NCI-H1694 treated with DMSO at 0.1 percent for 48 hours (cell line): ENCODE measurements at places on chromosomes 7 and 10.

DNA sequence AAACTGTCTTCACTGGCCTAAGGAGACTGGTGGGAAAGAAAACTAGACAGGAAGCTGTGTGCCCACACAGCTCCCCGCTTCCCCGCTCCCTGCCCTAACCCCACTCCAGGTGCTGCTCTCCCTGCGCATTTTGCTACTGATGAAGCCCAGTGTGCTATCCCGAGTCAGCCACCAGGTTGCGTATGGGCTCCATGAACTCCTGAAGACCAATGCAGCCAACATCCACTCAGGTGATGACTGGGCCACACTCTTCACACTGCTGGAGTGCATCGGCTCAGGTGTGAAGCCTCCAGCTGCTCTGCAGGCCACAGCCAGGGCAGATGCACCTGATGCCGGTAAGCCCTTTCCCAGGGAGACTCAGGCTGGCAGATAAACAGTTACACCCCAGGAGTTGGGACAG is 20.3 kb upstream of the NFKB2 start:
- no peak for DNase-seq

DNA sequence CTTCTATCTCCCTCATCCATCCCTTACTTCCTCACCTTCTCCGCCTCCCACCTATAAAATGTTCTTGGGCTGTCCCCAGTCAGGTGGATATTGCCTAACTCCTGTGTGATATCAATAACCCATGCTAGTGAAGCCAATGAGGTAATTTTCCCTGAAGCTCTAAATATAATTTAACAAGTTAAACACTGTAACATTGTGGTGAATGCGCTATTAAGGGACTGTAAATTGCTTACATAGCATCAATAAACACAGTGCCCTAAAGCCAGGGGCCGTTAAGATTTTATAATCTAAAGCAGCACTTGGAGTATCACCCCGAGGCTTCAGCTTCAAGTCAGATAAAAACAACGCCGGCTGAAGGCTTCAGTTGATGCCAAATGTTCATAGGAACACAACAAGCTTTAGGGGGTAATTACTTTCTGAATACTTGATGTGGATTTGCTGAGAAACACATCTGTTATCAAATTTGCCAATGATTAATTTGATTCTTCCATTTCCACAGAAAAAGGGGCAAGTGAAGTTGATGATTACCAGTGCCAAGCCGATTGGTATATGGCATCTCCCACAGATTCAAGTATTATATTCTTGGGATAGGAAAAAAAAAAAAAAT is 138.4 kb downstream of the CREB5 start:
- no peak for DNase-seq

DNA sequence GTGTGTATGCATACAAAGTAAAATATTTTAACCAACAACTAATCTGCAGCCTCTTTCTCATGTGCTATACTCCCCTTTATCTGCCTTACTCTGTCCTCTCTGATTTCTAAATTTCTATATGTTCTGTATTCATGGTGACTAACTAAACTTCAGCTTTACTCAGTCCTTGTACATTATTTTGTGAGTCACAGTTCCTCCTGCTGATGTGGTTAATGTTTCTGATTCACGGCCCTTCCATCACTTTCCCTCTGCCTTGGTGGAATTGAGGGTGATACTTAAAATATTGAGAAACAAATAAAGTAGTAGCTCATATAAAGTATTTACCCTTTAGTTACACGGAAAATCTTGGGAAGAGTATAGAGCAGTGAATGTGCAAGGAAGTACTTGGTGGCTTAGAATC is 899.1 kb upstream of the ZWINT start:
- DNase-seq: no peak

GRCh38 chr10:124283215-124283948 is 135.3 kb downstream of the OAT start:
- no peak for DNase-seq

- DNase-seq: no peak
Measured at GRCh38 chr7:1170741-1171501, 10.9 kb upstream of the ZFAND2A start.

DNA sequence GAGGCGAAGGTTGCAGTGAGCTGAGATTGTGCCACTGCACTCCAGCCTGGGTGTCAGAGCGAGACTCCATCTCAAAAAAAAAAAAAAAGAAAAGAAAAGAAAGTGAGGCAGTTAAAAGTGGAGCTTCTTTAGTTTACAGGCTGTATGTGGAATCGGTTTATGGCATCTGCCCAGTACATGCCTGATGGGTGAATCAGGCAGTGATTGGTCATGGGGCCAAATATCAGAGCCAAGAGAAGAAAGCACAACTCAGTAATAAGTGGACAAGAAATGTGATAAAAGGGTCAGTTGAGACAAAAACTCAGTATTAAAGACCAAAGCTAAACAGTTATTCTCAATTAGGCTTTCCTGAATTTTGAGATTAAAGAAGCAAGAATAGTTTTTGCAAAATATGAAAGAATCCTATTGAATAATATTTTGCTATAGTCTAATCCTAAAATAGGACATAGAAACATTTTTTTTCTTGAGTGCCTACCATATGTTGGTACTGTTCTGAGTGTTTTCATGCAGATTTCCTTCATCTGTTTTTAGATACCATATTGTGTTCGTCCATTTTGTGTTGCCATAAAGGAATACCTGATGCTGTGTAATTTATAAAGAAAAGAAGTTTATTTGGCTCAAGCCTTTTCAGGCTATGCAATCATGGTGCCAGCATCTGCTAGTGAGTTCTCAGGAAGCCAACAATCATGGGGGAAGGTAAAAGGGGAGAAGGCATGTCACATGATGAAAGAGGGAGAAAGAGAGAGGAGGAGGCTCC is 14.4 kb downstream of the CDC14C start:
- no peak for DNase-seq

DNA sequence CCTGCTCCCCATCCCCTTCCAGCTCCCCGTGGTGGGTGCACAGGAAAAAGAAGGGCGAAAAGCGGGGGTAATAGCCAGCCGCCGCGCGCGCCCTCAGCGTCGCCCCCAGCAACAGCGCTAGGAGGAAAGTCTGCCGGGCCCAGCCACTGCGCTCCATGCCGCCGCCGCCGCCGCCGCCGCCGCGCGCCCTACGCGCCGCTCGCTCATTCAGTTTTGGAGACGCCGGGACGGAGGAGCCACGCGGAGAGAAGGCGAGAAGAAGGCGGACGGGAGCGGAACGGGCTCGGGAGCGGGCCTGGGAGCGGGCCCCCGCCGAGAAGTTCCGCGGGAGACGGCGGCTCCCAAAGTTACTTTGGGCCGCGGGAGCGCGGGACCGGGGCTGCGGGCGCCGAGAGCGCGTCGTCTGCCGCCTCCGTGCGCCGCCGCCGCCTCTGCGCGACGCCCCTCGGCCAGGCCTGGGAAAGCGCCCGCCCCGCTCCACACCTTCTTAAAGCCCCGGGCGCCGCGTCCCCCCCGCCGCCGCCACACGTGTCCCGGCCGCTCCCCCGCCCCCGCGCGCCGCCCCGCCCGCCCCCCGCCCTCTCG is at the start of gene RELN:
Gene RELN (minus strand): TSS at position 459 of the 585 bp plus-strand sequence. CDS start 302 bp downstream, at position 157.
- peak; percentile 49 for DNase-seq

DNA sequence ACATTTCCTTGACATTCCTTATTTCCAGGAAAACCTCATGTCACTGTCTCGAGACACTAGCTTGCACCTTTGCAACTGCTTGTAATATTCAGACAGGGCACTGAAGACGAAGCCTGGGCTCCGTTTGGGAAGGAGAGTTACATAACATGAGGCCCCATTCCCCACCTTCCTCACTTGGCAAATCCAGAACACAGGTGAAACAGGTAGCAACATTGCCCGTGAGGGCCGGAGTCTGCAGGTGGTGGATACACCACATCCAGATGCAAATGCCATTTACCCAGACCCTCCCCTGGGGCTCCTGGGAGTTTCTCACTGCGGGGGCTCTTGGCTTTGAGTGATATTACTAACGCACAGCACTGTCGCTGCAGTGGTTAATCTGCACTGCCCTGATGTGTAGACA is 491.0 kb downstream of the PTPRN2 start:
- DNase-seq: no peak

DNA sequence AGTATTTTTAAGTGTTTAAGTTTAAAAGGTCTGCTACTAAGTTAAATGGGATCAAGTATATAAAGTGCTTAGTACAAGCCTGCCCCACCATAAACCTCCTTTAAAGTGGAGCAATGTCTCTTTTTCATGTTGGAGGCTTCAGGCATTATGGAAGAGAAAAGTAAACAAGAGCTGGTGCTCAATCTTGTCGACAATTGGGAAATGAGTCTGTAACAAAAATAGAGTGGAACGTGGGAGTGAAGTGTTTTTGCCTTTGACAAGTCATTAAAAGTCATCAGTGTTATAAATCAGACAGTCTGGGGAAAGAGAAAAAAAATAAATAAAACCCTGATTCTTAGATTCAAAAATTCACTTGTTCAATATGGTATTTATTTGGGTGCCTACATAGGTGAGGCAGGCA is 44.7 kb downstream of the DNAJC12 start:
- DNase-seq: no peak

DNA sequence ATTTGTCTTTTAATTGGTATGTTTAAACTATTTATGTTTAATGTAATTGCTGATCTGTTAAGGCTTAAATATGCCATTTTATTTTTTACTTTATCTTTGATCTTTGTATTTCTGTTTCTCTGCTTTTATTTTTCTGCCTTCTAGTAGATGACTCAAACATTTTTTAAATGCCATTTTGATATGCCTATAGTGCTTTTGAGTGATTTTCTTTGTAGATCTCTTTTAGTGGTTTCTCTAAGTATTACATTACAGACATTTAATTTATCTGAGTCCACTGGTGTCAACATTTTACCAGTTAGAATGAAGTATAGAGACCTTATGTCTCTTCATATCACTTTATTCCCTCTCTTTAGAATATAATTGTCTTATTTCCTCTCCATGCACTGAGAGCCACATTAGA is 32.7 kb downstream of the IL6 start:
- DNase-seq: no peak

DNA sequence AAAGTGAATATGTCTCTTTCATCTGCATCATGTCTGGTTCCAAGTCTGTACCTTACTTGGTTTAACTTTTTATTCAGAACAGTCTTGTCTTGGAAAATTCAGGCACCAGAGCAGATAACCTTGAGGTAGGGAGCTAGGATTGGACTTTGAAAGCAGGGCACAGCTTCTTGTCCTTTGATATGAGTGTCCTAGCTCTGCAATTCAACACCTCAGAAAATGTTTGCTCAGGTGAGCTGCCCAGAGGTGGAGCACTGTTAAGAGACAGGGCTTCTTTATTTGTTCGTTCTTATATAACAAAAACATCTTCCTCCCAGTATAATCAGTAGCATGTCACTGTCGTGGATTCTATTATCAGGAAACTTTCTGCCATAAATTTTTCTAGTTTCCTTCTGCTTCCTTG is 118.3 kb downstream of the LRRC4 start:
- no peak for DNase-seq

DNA sequence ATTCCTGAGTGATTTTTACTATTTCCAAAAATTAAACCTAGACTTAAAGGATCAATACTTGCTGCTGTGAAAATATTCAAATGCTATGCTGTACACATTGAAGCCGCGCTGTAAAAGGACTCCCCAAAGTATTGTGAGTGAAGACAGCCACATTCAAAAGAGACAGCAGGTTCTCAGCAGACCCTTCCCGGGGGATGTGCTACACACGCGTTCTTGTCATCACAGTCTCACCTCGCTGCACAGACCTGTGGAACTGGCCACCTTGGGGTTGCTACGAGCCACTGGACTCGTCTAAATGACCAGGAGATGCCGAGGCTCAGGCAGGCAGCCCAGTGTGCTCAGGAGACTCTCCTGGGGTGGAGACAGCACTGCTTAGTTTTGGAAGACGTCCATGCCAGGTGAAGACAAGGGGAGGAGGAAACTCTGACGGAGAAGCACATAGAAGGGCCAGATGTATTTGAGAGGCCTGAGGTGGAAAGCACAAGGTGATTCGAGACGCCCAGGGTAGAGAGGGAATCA is 367.7 kb upstream of the SHH start:
- DNase-seq: no peak

DNA sequence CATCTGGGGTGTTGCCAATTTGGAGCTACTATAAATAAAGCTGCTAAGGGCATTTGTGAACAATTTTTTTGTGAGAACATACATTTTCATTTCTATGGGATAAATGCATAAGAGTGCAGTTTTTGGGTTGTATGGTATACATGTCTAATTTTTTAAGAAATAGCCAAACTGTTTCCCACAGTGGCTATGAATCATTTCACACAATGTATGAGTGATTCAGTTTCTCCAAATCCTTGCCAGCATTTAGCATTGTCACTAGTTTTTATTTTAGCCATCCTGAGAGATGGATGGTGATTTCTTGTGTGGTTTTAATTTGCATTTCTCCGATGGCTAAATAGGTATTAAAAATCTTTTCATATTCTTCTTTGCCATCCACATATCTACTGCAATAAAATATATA is 105.3 kb downstream of the AMPH start:
- no peak for DNase-seq

DNA sequence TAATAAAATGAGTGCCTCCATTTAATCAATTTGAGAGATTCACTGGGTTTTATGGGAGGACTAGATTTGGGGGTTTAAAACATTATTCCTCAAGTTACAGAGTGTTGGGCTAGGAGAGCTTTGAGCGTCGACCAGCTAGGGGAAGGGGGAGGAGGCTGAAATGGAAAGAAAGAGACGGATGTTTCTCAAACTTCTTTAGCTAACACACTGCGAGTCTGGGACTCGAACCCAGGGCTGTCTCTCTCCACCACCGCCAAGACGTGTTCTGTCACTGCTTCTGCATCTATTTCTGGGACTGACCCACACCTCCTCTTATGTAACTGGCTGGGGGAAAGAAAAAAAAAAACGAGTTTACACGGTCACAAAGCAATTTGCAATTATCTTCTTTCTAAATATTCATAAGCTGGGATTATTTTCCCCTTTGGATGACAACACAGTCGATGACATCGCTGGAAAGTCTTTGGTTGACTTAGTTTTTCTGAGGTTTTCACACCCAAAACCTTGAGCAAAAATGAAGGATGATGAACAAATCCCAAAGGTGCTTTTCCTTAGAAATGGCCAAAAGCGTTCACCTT is 27.2 kb downstream of the CHST15 start:
- no peak for DNase-seq

DNA sequence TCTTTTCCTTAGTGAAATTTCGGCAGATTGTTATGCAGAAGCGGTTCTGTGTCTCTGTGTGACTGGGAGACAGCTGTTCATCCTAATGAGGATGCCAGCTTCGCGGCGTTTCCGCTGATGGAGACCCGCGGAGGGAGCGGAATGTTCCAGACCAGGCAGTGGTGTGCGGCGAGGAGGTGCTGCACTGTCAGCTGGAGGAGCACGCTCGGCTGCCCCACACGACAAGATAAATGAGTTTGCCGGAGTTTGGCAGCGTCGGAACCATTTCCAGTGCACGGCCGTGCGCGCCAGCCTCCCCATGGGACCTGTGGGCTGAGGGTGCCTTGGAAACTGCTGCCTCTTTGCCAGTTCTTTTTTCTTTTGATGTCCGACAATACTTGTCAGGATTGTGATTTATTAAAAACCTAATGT is 64.6 kb downstream of the WDR37 start:
- peak; percentile 85 for DNase-seq

GRCh38 chr10:42872865-42873435 is 90.4 kb downstream of the BMS1 start:
- no peak for DNase-seq

- DNase-seq: no peak
Measured at GRCh38 chr7:6520163-6520981, 30.9 kb downstream of the GRID2IP start.
